Fibroblast of skin of abdomen (primary cell): ENCODE measurements at places on chromosomes 11 and 22.

- no peak for DNase-seq
Observed at GRCh38 chr22:26994801-26995200, 337.4 kb downstream of the MIAT start.

GRCh38 chr11:9625162-9625561, 38.7 kb upstream of the SWAP70 start:
- DNase-seq, result no peak

- DNase-seq, result no peak
Observed at GRCh38 chr11:117437041-117437790, 109.6 kb downstream of the CEP164 start.

- no peak for DNase-seq
Observed at GRCh38 chr22:36864454-36865215, 3.8 kb downstream of the NCF4 start.

DNA sequence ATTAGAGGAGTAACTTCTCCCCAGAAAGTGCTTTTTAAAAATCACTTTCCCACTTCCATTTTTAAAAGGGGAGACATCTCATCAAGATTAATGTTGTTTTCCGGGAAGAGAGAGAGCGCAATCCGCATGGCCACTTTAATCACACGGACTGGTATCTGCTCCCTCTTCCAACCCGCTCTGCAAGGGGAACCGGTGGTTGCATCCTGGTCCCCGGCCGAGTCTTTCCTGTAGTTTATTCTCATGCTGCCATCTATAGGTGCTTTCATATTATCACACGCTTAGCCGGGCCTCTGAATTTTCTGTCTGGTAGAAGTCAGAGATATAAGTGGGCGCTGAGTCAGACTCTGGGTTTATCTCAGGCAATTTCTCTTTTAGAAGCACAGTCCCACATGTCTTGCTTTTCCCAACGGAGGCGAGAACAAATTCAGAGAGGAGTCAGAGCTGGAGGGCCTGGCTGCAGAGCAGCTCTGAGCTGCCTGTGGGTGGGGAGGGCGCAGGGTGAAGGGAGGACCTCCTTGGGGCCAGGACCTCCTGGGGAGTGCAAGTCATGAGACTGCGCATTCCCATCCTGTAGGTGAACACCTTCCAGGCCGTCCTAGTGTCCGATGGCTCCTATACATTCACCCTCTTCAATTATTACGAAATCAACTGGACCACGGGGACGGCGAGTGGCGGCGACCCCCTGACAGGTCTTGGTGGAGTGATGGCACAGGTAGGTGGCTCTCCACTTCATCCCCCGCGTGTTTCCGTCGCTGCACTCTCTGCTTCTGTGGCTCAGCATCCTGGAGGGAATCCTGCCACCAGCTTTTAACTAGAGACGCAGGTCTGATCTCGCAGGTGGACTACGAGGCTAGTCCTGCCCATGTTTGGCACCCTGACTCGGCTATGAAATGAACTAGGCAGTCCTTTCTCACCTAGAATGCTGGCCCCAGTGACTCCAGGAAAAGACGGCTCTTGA, 11.7 kb downstream of the TECTA start:
- DNase-seq, result peak; percentile 76

- no peak for DNase-seq
Observed at GRCh38 chr11:122746050-122746478, 90.5 kb downstream of the UBASH3B start.

GRCh38 chr11:44531116-44531504, 34.4 kb upstream of the CD82 start:
- DNase-seq, result no peak

DNA sequence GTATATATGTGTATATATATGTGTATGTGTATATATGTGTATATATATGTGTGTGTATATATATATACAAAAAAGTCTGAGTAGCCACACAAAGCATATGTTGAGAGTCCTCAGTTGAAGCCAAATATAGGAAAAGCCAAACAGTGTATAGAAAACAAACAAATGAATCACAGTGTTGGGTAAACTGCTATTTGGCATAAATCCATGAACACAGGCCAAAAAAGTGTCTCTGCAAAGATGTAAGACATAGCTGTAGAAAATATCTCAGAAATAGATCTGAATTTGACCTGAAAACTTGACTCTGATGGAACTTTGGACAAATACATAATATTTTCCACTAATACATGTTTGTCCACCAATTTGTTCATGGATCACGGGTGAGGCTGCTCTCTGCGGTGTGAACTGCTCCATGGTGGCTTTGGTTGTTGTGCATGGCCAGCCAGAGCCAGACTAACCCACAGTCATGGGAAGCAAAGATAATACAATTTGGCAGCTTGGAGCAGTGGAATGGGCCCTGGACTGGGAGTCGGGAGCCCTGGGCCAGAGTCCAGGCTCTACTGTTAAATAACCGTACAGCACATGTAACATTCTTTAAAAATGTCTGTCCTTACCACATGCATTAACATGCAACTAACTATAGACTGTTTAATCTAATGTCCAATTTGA, 76.9 kb upstream of the EED start:
- DNase-seq, result no peak

DNA sequence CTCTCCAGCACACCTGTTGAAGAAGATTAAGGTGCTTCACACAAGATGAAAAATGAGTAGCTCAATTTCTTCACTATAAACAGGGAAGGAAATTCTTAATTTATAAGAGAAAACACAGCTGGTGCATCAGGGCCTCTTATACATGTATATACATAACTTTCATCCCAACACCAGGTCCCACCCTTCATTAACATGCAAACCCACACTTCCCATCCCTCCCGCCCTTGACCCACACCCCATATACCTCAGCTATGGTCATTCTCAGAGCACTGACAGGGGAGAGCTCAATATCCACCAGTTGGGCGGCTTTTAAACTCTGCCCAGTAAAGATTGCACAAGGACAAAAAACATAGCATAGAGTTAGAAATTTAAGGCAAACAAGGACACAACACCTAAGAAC, 85.8 kb downstream of the ATG16L2 start:
- no peak for DNase-seq

DNA sequence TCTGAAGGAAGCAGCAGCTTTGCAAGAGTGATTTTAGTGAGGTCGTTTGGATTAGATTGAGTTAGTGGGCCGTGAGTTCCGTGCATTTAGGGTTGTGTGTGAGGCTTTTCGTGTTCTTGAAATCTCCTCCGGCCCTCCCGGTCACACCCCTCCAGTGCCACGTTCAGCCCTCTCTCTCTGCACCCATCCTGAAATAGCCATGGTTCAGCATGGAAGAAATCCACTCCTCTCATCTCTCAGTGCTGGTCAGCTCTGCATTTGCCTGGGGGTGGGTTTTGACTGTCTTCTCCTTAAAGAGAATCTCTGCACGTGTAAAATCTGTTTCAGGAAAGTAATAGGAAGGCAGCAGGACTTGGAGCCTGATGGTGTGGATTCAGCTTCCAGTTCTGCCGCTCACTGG, 19.8 kb downstream of the BARX2 start:
- no peak for DNase-seq

DNA sequence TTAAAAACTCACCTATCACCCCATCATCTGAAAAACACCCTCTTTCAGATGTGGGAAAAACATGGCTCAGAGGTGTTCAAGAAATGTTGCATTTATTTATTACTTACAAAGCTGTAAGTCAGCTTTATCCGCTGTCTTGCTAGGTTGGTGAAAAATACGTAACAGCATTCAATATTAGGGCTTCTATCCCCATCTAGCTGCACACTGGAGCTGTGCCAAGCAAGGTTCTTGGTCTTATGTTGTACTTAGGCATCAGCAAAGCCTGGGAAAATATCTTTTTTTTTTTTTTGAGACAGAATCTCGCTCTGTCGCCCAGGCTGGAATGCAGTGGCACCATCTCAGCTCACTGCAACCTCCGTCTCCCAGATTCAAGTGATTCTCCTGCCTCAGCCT, 7.5 kb downstream of the SERPING1 start:
- no peak for DNase-seq

DNA sequence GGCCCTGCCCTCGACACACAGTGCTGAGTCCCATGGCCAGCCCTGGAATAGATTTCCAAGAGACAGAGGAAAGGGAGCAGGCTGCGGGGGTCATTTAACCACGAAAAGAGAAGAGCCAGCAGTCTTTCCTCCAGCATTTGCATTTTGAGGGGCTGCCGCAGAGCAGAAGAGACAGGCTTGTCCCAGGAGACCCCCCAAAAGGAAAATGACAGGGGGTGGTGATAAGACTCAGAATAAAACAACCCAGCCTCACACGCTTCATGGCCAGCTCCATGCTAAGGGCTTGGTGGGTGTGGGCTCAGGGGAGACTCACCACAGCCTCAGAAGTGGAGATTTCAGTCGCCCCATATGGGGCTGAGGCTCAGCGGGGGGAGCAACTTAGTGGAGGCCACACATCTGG, 16.9 kb downstream of the TRIOBP start:
- DNase-seq, result no peak

DNA sequence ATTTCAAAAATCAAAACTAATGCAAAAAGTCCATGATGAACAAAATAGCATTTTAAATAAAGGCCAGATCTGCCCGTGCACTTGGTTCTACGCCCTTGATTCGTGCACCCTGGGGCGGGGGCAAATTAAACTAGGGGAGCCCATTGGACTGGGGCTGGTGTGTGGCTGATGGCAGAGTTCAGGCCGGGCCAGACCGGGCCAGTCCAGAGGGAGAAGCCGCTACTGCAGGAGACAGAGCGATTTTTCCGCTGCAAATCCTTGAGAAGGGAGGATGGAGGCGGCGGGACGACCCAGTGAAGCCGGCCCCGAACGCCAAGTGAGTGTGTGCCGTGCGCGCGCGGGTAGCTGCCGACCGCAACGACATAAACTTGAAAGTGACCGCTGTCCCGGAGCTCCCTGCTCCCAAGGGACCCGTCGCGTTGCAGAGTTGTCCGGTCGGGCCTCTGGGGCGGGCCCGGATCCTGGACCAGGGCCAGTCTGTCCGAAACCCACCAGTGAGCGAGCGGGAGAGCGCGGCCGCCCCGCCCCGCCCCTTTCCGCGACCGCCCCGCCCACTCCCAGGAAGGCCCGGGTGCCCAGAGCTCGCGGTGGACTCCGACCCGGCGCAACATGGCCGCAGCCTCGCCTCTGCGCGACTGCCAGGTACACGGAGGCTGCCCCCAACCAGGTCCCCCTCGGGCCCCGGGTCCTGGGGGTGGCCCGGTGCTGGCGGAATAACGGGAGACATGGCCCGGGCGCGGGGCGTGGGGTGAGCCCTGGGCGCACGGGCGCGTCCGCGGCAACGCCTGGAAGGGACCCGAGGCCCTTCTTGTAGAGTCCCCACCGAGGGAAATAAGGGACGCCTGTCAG, at the start of gene TTC38:
TTC38 (plus strand) TSS at position 578 of the 849 bp plus-strand sequence; CDS start at position 610, 32 bp downstream.
- peak; percentile 77 for DNase-seq

- peak; percentile 89 for DNase-seq
Observed at GRCh38 chr11:19380375-19380774, 139.6 kb upstream of the E2F8 start.

- no peak for DNase-seq
Observed at GRCh38 chr22:42443240-42444076, 11.3 kb upstream of the NFAM1 start.

GRCh38 chr11:78860720-78861422, 286.2 kb upstream of the NARS2 start:
- DNase-seq, result peak; percentile 22

- DNase-seq, result peak; percentile 68
Observed at GRCh38 chr11:76455331-76455730, 10.5 kb downstream of the EMSY start.

DNA sequence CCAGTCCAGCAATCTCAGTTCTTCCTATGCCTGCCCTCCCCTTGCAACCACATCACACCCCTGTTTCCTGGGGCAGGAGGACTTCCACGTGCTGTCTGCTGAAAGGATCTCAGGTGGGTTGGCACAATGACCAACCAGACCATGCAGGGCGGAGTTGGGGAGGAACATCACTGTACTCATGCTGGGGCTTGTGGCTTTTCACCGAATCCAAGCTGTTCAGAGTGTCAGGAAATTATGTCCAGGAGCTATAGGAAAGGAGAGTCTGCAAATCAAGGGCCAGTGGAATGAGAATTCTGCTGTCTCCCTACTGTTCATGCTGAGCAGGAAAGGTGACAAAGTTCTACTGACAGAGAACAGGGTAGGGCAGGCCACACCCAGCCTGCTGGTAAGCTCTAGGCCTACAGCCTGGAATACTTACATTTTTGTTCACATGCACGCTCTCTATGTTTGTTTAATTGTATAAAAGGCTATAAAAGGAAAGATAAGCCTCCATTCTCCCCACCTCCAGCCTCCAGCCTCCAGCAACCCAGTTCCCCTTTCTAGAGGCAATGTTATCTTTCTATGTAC, 1.7 kb upstream of the PLAAT2 start:
- no peak for DNase-seq

GRCh38 chr22:24188705-24189248, 7.5 kb downstream of the SUSD2 start:
- DNase-seq, result no peak

DNA sequence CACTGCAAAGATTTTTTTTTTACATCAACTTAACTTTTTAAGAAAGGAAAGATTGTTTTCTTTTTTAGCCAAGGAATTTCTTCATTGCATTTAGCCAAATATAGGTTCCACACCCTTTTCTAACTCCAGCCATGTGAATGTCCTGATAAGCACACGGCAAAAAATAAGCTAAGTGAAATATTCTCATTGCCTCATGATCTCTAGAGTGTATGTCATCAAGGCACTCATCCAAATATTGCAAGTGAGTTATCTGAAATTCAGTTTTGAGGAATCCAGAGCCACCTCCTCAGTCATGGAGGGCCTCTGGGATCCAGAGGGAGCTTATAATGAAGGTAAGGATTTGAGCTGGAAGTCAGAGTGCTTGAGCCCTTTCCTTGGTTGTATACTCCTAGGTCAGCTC, 80.0 kb downstream of the BLID start:
- DNase-seq, result peak; percentile 76

DNA sequence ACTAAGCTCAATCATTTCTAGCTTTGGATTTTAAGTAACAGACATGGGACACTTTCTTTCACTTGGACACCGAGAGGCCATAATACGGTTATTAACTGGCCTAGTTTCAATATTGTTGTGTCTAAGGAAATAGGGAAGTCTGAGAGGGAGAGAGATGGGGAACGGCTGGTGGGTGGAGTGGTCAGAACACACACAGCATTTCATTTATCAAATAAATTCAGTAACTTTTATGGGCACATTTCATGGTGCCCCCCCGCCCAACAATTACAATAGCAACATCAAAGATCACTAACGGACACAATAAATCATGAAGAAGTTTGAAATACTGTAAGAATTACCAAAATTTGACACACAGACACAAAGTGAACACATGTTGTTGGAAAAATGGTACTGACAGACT, 10.7 kb downstream of the PRPF19 start:
- DNase-seq, result no peak

- DNase-seq, result peak; percentile 28
Observed at GRCh38 chr11:12581416-12581815, 92.8 kb upstream of the TEAD1 start.

- no peak for DNase-seq
Observed at GRCh38 chr22:23237201-23237798, 57.0 kb downstream of the BCR start.

- no peak for DNase-seq
Observed at GRCh38 chr11:45472716-45473317, 186.7 kb upstream of the SYT13 start.
